ENCODE measurements at places on chromosomes 5 and 9.

- no peak for DNase-seq
These were observed 87.4 kb downstream of the CAMSAP1 start for GRCh38 chr9:135819905-135820304.

DNA sequence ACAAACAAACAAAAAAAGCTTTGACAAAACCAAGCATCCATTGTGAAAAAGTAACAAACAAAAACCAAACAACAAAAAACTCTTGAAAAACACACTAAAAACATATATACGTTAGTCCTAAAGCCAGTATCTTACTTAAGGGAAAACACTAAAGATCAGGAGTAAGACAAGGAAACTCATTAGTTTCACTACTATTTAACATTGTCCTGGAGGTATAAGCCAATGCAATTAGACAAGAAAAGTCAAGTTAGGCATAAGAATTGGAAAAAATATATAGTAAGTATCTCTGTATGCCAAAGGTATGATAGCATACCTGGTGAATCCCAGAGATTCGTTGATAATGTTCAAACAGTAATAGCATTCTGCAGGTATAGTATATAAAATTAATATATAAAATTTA, 21.8 kb upstream of the UBTD2 start:
- DNase-seq = no peak

GRCh38 chr9:31807574-31808256, 576.7 kb upstream of the ACO1 start:
- no peak for DNase-seq

DNA sequence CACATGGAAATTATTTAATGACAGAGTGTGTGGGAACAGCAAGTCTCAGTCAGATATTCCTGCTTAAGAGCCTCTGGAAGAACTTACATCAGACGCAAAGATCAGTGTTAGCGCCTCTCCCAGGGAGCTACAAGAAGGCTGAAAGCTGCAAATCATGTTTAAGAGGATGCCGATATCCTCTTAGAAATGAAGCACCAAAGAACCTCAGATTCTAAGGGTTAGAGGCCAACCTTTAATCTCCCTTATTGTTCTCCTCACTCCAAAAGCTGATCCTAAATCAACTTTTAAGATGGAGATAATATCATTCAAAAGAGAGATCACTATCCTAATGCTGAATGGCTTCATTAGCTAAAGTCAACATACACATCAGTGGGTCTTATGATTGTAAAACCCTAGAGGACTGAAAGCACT, 160.6 kb downstream of the NFIB start:
- no peak for DNase-seq

Measured in activated T-cell treated with anti-CD3 and anti-CD28 coated beads, Interleukin-2, amount 50 U/mL, for 24 hours (primary cell).